Fibroblast of villous mesenchyme (primary cell): ENCODE measurements at places on chromosomes 12 and 14. TPM values are rescaled to one million over a fixed set of nuclear protein-coding genes. Genes with fewer than 3 reads are reported as not detected.

The HOXC12 gene
- under 0.01 TPM in 2 replicates for total RNA-seq

The ANO4 gene
- 8.4 and 13.8 TPM in 2 replicates for total RNA-seq

The GYS2 gene
- total RNA-seq, result not detected in 2 replicates

The TEX52 gene
- total RNA-seq, result not detected in 2 replicates

The SLC4A8 gene
- total RNA-seq, result 6.9 and 9.0 TPM in 2 replicates

The HEBP1 gene
- 12.2 and 19.9 TPM in 2 replicates for total RNA-seq

The PLA2G1B gene
- not detected in 2 replicates for total RNA-seq

The P2RX7 gene
- 0.43 and 0.64 TPM in 2 replicates for total RNA-seq

The PAX9 gene
- total RNA-seq, result not detected in 2 replicates

The TMPRSS12 gene
- under 0.01 TPM in 1 of 2 replicates, not detected in the other for total RNA-seq

The ERBB3 gene
- 0.32 and 1.7 TPM in 2 replicates for total RNA-seq

The TAC3 gene
- total RNA-seq, result 0.43 TPM in 1 of 2 replicates, not detected in the other

The PAH gene
- total RNA-seq, result not detected in 2 replicates

The VASH1 gene
- 3.9 and 5.8 TPM in 2 replicates for total RNA-seq

The TRHDE gene
- 20.9 and 33.7 TPM in 2 replicates for total RNA-seq

The CFAP54 gene
- 0.86 and 0.97 TPM in 2 replicates for total RNA-seq

The FAM181A gene
- total RNA-seq, result not detected in 2 replicates

The DENND5B gene
- 11.6 and 11.7 TPM in 2 replicates for total RNA-seq

The RNASE11 gene
- not detected in 2 replicates for total RNA-seq

The PDZRN4 gene
- not detected in 2 replicates for total RNA-seq

The FAM234B gene
- total RNA-seq, result 5.8 and 10.8 TPM in 2 replicates

The SAMD15 gene
- 1.3 and 1.6 TPM in 2 replicates for total RNA-seq

The BEGAIN gene
- not detected in 2 replicates for total RNA-seq

The OAS2 gene
- total RNA-seq, result 2.3 and 5.6 TPM in 2 replicates
